GM13976 (cell line): ENCODE measurements at places on chromosomes 13 and 19.

- DNase-seq = no peak
Observed at GRCh38 chr19:5621311-5621944, 1.1 kb downstream of the SAFB2 start.

DNA sequence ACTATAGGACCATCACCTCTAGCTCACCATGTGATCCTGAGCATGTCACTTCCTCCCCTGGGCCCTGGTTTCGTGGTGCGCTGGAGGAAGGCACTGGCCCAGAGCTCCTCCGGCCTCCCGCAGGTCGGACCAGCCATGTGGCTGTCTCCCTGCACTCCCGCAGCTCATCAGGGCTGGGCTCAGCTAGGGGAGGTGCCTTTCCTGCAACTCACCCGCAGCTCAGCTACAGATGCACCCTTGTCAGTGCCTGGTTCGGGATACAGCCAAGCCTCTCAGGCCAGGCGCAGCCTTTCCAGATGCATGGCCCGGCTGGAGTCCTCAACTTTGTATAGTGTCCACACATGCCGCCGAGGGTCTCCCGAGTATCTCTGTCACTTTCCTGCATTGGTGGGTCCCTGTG lies 138.2 kb upstream of the VSTM2B start:
- DNase-seq = no peak

DNA sequence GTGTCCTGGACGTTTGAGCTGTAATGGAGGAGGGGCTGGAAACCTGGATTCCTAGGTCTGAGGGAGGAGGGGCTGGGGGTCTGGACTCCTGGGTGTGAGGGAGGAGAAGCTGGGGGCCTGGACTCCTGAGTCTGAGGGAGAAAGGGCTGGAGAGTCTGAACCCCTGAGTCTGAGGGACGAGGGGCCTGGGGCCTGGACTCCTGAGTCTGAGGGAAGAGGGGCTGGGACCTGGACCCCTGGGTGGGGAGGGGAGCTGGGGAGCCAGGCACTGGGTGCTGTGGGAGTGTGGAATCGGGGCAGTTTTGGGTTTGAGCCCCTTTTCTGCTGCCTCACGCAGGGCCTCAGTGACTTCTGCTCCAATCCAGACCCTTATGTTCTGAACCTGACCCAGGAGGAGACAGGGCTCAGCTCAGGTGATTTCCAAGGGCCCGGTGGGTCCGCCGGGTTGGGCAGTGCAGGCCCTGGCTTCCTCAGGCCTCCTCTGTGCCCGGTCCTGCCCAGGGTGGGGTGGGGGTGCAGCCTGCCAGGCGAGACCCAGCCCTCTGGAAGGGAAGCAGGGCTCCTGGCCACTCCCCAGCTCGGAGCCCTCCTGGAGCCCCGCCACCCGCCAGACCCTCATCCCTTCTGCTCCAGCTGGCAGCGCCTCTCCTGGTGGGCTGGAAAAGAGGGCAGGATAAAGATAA lies 14.4 kb downstream of the TTYH1 start:
- DNase-seq = no peak

GRCh38 chr13:101594936-101595335 lies 142.5 kb downstream of the ITGBL1 start:
- no peak for DNase-seq

GRCh38 chr13:35470671-35471661 lies 5.5 kb downstream of the MAB21L1 start:
- DNase-seq = no peak

- DNase-seq = peak; percentile 78
Observed at GRCh38 chr13:32426191-32426989, 1.5 kb downstream of the N4BP2L1 start.

DNA sequence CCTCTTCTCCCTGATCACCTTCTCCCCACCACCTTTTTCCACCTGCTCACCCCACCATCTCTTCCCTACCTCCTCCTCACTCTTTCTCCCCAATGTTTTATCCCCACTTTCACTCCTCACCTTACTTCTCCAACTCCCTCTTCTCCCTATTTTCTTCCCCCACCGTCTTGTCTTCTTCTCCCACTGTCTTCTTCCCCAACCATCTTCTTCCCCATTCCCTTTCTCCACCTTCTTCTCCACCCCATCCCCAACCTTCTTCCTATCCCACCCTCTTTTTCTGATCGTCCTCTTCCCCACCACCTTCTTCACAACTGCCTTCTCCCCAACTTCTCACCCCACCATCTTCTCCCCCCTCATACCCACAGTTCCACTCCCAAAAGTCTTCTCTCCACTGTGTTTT lies 929.4 kb downstream of the UQCRFS1 start:
- no peak for DNase-seq

DNA sequence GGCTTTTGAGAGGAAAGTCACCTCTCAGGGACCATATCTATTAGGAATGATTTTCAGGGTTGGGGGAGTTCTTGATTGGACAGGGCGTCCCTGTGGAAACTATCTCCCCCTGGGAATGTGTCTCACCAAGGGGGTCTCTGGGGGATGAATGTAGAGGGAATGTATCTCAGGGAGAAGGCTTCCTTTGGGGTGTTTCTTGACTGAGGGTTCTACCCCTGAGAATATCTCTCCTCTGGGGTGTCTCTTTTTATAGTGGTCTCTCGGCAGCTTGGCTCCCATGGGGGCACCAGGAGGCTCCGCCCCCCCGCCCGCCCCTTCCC lies 1.0 kb downstream of the RTBDN start:
- no peak for DNase-seq

DNA sequence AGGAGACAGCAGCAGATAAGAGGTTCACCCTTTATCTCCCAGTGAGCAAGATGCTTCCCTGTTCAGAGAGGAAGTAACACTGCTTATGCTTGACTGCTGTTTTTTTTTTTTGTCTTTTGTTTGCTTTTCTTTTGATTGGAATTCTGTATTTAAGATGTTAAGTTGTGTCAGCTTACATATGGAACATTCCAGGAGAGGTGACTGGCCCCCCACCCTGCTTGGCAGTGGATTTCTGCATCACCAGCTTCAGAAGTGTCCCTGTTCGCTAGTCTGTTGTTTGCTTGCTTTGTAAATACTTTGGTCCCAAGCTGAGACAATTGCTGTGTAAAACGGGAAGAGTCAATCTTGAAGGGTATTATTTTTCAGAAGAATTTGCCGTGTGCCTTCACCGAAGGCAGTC lies 43.0 kb downstream of the IFT88 start:
- no peak for DNase-seq

- no peak for DNase-seq
Observed at GRCh38 chr19:4987692-4988370, 18.9 kb downstream of the KDM4B start.

DNA sequence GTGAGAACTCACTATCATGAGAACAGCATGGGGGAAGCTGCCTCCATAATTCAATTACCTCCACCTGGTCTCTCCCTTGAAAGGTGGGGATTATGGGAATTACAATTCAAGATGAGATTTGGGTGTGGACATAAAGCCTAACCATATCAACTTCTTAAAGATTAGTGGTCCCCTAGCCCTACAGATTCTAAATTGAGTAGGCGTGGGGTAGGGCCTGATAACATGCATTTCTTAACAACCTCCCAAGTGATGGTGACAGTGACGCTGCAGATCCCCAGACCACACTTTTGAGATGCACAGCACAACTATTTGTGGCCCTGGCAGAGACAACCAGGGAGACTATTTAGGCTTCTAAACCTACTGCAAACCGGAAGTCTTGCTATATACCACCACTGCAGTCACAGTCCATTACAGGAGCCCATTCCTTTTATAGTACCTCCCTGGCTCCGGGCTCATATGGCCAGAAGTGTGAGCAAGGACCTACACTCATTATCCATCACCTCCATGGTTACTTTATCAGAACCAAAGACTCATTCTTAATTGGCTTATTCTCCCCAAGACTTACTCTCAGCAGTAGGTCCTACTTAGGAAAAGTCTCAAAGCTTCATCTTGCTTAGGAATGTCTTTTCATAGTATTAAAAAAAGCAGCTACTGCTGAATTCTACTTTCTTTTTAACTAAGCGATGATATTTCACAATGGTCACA lies 2.1 kb upstream of the DPY19L3 start:
- DNase-seq = no peak

DNA sequence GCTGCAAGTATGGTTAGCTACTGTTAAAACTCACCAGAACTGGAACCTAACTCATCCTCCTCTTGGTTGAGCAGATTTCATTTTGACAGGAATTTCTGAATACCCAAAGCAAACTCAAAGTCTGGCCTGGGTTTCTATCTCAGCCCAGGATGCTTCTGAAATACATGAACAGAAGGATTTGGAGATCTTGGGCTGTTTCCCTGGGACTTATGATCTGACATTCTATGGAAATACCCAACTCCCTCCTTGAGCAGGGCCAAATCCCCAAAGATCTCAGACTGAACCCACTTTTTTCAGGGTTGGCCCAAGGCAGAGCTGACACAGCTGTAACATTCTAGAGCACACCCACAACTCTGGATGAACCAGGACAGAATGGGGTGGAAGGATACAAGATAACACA lies 1.1 kb upstream of the ITM2B start:
- no peak for DNase-seq

DNA sequence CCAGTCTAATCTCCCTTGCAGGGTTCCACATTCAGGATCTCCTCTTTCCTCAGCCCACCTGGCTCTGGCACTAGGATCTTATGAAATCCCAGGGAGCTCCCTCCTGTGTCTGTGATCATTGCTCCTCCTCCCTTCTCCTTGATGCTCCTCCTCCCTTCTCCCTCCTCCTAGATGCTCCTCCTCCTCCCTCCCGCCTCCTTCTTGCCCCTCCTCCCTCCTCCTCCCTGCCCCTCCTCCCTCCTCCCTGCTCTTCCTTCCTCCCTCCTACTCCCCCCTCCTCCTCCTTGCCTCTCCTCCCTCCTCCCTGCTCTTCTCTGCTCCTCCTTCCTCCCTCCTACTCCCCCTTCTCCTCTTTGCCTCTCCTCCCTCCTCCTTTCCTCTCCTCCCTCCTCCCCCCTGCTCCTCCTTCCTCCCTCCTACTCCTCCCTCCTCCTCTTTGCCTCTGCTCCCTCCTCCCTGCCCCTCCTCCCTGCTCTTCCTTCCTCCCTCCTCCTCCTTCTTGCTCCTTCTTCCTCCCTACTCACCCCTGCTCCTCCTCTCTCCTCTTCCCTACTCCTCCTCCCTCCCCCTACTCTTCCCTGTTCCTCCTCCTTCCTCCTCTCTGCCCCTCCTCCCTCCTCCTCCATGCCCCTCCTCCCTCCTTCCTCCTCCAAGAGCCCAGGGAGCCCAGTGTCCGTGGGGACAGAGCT lies 14.9 kb upstream of the ZBTB7A start:
- DNase-seq = no peak

DNA sequence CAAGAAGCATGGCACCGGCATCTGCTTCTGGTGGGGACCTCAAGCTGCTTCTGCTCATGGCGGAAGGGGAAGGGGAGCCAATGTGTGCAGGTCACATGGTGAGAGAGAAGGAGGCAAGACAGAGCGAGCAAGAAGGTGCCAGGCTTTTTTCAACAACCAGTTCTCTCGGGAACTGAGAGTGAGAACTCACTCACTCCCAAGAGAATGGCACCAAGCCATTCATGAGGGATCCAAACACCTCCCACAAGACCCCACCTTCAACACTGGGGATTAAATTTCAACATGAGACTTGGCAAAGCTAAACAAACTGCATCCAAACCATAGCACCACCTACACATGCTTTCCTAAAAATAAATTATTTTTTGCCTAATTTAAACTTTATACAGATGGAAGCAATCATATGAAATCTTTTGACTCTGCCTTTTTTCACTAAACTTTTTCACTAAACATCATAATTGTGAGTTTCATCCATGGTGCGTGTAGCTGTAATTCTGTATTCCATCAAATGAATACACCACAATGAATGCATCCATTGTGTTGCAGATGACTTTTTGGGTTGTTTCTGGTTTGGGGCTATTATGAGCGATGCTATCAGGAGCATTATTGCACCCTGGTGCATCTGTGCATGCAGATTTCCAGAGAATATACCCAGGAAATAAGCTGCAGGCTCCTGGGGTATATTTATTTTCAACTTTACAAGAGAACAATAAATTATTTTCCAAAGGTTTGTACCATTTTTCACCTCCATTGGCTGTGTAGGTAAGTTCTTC lies 14.6 kb upstream of the IPO5 start:
- DNase-seq = no peak
